ENCODE measurements at places on chromosomes 4 and X.

DNA sequence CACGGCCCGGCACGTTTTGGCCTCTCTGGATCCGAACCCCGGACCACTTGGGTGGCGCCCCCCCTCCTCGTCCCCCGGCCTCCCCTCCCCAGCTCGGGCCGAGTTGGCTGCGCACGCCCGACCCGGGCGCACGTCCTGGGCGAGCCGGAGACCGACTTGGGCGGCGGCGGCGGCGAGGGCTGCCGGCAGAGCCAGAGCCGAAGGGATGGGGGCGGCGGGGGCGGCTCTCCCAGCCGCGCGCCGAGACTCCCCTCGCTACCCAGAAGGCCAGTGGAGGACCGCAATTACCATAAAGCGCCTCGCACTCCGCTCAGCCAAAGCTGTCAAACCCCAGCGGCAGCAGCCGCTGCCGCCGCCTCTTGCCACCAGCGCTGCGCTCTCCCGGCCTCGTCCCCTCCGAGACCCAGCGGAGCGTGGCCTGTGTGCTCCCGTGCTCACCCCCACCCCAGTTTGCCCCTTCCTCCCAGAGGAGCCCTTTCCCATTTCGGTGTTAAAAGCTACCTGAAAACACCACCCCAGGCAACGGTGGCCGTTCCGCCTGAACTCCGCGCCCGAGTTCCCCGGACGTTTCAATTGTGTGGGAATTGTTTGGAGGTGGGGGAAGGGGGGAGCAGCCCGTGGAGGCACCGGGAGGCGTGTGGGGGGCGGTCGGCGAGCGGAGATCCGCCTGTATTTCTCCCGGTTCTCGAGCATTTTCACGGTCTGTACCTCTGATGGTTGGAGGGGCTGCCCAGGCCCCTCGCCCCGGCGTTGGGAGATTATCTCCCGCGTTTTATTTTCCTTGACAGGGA is 701 bp upstream of the BCOR start:
- DNase-seq: no peak

GRCh38 chr4:107561481-107561880 is 158.6 kb downstream of the PAPSS1 start:
- no peak for DNase-seq

- DNase-seq: no peak
These were observed 200.9 kb downstream of the DHRSX start for GRCh38 chrX:2299871-2300270.

DNA sequence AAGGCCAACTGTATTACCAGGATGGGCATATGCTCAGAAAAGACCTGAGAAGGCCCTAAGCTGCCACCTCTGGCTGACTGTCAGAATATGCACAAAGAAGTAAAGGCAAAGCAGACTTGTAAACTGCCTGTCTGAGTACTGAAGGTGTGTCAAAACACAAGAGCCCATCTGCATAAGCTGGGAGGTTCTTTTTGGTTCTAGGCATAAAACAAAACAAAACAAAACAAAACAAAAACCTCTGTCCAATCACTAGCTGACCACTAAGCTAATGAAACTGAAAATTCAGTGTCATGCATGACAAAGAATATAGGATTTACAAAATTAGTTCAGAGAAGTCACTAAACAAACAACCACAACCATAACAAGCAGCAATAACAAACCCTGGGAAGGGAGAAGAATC is 20.6 kb downstream of the SH3D19 start:
- no peak for DNase-seq

GRCh38 chrX:100880368-100880767 is 6.2 kb upstream of the NOX1 start:
- DNase-seq: no peak

GRCh38 chr4:4182835-4183568 is 43.7 kb downstream of the OTOP1 start:
- DNase-seq: no peak

GRCh38 chr4:53608242-53608641 is 17.0 kb upstream of the LNX1 start:
- DNase-seq: no peak
